ENCODE measurements at places on chromosomes 13 and 19. TPM values are rescaled to one million over a fixed set of nuclear protein-coding genes. Genes with fewer than 3 reads are reported as not detected.
A peak's percentile ranks its signal among the peaks of the same experiment; 100 is the strongest.

SLITRK6 gene
- 1.6 TPM for total RNA-seq

SHC2 gene
- 13.9 TPM for total RNA-seq

PRTN3 gene
- not detected for total RNA-seq

RHPN2 gene
- 3.0 TPM for total RNA-seq

DNA sequence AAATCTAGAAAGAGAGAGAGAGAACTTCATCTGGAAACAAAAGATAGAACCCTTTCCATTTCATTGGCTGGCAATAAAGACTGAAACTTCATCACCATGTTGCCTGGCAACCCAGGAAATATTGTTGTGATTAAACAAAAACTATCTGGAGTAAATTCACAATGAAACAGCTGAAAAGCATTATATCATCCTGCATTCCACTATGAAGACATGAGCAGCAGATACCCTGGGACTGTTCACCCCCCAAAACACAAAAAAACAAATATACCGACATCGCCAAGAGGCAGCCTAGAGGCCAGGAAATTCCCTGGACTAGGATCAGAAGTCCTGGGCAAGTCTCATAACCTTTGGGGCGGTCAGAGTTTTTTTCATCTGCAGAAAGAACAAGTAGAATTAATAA is 158.3 kb downstream of the FOXO1 start:
- no peak for DNase-seq

GRCh38 chr13:80577285-80577684 is 236.4 kb upstream of the SPRY2 start:
- no peak for DNase-seq

GRCh38 chr13:76836311-76836710 is 49.9 kb downstream of the KCTD12 start:
- DNase-seq = no peak

- DNase-seq = no peak
Observed at GRCh38 chr13:41458761-41459431, 1.5 kb downstream of the RGCC start.

GRCh38 chr19:7908742-7909461 is 5.2 kb downstream of the MAP2K7 start:
- no peak for DNase-seq

GRCh38 chr19:14333101-14333871 is 48.0 kb upstream of the ADGRE5 start:
- DNase-seq = no peak

DNA sequence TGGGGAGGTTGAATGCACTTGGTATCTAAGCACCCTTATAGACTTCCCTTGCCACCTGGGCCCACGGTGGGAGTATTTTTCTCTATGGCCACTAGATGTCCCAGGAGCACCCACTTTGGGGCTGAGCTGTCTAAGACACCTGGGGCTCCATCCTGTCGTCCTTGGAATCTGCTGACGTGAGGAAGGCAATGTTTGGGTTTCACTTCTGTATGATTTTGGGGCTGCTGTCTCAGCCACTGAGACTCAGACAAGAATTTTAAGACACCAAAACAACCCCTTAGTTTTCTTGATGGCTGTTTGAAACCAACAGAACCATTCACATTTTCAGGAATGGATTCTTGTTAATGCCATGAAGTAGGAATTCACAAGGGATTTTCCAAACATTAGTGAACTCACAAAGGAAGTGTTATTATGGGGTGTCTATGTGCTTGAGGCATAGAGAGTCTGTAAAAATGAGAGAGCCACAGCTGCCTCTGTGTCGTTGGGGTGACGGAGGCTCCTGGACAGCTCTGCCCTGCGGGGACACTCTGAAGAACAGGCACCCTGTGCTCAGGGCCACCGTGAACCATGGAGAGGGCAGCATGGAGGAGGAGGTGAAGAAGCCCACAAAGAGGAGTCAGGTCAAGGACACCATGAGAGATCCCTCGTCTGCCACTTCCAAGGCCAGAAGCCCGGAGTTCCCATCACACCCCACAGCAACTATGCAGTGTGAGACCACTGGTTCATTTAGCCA is 106.8 kb upstream of the SPATA13 start:
- peak; percentile 39 for DNase-seq
